ENCODE measurements at places on chromosomes 1 and 21. TPM values are rescaled to one million over a fixed set of nuclear protein-coding genes. Genes with fewer than 3 reads are reported as not detected.

MRPS21 gene
- total RNA-seq: 53.5 TPM

DNA sequence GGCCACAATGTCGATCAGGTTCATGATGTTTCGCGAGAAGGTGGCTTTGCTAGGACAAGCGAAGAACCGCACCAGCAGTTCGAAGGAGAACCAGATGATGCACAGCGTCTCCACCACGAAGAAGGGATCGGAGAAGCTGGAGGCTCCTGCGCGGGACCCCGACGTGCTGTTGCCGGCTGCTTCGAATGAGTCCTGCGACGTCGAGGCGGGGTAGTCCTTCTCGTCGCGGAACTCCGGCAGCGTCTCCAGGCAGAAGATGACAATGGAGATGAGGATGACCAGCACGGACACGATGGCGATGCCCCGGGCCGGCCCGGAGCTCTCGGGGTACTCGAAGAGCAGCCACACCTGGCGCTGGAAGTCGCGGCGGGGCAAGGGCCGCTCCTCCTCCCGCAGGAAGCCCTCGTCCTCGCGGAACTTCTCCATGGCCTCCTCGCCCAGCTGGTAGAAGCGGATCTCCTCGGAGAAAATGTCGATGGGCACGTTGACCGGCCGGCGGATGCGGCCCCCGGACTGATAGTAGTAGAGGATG lies 869 bp downstream of the KCNA3 start:
- no peak for DNase-seq

DNA sequence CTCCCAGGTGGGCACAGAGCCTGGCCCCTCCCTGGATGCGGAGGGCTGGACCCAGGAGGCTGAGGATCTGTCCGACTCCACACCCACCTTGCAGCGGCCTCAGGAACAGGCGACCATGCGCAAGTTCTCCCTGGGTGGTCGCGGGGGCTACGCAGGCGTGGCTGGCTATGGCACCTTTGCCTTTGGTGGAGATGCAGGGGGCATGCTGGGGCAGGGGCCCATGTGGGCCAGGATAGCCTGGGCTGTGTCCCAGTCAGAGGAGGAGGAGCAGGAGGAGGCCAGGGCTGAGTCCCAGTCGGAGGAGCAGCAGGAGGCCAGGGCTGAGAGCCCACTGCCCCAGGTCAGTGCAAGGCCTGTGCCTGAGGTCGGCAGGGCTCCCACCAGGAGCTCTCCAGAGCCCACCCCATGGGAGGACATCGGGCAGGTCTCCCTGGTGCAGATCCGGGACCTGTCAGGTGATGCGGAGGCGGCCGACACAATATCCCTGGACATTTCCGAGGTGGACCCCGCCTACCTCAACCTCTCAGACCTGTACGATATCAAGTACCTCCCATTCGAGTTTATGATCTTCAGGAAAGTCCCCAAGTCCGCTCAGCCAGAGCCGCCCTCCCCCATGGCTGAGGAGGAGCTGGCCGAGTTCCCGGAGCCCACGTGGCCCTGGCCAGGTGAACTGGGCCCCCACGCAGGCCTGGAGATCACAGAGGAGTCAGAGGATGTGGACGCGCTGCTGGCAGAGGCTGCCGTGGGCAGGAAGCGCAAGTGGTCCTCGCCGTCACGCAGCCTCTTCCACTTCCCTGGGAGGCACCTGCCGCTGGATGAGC lies 34.2 kb downstream of the TRIM11 start:
- DNase-seq: peak; percentile 24

GRCh38 chr1:119150150-119150549 lies 9.7 kb upstream of the WARS2 start:
- no peak for DNase-seq

DNA sequence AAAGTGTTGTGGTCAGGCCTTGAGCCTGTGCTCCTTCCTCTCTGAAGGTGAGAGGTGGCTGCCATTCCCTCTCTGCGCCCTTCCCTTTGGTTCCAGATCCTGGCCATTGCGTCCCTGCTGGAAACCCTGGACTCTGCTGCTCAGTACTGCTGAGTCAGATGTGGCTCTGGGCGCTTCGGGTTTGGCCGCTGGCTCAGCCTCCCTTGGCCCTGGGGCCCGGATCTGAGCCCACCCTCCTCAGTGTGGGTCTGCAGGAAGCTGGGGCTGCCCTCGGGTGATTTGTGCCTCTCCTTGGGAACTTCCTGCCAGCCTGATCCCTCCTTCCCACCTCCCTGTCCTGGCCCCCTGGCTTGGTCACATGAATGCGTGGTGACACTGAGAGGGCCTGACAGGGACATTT lies 32.2 kb downstream of the QSOX1 start:
- DNase-seq: no peak

GRCh38 chr1:36989241-36989640 lies 45.1 kb downstream of the GRIK3 start:
- no peak for DNase-seq

DNA sequence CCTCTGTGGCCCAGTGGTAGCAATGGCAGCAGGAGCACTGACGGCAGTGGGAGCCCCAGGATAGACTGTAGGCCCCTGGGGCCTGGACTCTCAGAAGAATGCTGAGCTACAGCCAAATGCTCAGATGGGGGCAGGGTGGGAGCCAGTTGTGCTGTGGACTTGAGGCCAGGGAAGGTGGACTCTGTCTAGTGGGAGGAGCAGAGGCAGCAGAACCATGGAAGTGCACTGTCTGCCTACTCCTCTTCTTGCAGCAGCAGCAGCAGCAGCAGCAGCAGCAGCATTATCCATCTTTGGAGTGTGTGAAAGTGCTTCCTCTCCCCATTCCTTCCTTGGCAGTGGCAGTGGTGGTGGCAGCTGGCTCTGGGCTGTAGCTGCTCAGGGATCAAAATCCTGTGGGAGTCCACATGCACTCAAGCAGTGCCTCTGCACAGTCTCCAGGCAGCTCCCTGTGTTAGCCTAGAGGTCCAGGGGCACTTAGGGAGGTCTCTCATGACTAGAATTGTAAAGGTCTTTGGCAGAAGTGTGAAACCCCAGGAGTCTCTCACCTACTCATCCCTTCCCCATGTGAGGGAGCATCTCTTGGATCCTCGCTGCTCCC lies 917.9 kb upstream of the B3GALT2 start:
- DNase-seq: no peak

GRCh38 chr1:39508266-39508665 lies 16.8 kb downstream of the BMP8A start:
- no peak for DNase-seq

GRCh38 chr1:170619241-170620028 lies 44.5 kb upstream of the PRRX1 start:
- DNase-seq: peak; percentile 74

- no peak for DNase-seq
Observed at GRCh38 chr1:227808566-227808965, 6.9 kb upstream of the PRSS38 start.
